ENCODE measurements at places on chromosomes 6 and 20.

DNA sequence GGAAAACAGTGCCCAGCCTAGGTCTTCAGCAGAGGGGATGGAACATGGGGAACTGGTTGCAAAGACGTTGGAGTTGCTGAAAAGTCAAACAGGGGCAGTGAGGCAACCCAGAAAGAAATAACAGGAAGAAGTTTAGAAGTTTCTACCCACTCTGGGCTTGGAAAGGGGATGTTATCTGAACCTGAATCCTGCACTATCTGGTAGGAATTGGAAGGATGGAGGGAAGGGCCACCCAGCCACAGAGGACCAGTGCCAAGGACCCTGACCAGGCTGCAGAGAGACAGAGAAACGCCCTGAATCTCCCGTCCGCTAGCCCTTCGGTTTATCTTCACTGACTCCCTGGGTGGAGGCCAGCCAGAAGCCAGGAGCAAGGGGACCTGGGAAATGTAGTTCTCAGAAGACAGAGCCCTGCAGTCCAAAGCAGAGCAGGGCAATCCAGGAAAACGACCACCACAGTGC, 217.3 kb upstream of the RREB1 start:
- DNase-seq, result no peak

DNA sequence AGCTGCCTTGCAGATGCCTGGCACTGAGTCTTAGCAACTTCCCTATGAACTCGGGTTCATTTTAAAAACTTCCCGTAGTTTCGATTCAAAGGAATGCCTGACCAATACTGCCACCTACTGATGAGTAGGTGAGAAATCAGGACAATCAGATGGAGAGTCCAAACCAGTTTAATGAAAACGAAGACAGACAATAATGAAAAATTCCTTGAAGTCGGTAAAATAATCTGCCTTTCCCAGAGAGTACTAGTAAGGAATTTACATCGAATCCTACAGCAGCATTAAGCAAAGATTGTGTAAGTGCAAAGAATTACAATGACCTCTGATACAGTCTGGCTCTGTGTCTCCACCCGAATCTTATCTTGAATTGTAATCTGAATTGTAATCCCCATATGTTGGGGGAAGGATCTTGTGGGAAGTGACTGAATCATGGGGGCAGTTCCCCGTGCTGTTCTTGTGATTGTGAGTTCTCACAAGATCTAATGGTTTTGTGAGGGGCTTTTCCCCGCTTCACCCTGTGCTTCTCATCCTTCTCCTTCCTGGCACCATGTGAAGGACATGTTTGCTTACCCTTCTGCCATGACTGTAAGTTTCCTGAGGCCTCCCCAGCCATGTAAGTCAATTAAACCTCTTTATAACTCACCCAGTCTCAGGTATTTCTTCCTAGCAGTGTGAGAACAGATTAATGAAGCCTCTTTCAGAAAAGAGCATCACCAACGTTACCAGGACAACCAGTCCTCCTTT, 134.4 kb downstream of the ARHGAP18 start:
- DNase-seq, result peak; percentile 70

DNA sequence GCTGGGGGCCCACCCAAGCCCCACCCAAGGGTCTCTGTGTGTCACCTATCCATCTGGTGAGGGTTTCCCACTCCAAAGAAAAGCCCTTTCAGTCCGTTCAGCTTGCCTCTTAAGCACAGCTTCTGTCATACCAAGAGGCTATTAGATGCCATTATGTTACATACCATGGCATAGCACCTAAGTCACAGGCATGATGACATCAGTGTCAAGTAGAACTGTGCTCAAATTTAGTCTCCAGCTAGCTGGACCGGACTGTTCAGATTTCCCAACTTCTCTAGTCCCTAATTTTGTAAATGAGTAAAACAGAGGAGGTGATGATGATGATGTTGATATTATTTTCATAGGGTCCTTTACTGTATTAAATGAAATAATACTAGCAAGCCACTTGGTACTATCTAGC, 19.2 kb upstream of the PLEKHG1 start:
- no peak for DNase-seq

GRCh38 chr20:31948008-31948407, 3.8 kb downstream of the PDRG1 start:
- DNase-seq, result no peak

DNA sequence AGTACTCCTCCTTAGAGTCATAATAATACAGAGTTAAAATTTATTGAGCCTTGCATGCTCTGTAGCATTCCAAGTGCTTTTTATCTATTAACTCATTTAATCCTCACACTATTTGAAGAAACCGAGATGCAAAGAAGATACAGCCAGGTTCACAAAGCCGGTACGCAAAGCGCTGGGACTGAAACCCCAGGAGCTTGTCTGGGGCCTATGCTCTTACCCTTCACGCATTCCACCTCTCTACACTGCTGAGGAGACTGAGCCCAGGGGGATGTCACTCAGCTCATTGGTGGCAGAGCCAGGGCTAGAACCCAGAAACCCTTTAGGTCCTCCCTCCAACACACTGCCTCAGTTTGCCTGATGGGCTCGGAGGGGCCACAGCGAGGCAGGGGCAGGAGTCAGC, 19.7 kb upstream of the MRPS18A start:
- DNase-seq, result no peak

DNA sequence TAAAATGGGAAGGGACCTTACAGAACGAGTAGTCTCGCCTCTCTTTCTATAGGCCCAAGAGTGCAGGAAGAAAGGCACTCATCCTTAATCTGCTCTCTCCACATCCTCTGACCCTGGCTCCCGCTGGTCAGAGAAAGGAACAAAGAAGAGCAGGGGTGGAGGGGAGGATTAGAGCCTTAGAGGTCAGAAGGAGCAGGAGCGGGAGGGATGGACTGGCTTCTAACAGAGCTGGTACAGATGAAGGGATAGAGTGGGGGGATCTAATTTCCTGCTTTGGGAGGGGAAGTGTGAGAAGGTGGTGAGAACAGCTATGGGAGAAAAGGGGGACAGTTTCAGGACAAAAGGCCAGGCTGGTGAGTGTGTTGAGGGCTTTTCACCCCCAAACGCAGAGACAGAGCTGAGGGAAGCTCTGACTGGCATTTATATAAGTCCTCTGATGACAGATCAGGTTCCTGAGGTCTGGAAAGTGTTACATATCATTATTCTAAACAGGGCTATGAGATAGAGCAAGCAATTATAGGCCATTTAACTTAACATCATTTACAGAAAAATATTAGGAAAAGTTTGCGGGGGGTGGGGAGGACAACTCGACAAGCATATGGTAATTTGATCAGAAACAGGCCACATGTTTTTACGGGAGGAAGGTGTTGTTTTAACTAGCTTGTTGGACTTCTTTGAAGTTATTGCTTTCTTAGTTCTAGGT, 111.1 kb downstream of the FOXC1 start:
- no peak for DNase-seq

GRCh38 chr6:170130201-170130621, 160.7 kb downstream of the DLL1 start:
- no peak for DNase-seq

DNA sequence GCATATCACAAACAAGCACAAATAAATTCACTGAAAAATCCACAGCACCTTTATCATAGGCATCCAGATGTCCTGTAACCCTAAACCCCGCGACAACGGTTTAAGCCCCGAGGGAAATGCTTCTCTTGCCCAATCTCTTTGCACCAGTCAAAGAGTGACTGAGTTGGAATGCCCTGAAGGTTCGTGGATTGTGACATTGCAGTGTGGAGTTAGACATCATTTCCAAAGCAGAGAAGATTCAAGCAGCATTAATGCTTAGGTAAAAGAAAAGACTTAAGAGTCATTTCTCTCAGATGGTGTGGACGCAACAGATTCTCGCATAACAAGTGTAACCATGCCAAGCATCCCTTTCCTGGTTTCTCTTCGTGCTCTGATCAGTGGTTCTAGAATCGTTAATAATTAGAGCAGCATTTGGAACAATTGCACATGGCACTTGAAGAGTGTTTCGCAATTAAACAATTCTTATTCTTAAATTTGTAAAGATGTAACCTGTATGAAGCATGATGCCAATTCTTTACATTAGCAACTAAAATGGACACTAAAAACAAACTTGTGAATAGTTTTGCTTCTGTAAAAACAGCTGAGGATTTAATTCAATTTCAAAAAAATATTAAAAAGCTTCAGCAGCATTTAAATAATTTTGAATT, 121.6 kb downstream of the HIVEP2 start:
- no peak for DNase-seq

DNA sequence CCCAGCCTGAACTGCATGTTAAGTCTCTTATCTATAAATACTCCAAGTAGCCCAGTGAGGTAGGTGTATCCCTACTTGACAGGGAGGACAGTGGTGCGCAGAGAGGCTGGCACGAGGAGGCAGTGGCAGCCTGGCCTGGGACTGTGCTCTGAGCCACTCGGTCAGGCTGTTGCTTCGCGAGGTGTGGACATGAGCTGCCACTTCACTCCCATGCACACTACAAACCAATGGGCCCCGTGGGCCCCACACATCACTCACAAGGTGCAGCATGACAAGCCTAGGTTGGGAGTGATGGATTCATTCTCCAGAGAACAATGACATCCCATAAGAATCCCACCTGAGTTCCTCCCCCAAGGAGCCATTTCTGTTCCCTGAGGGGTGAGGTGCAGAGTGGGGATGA, 54.9 kb downstream of the TMEM242 start:
- DNase-seq, result no peak

DNA sequence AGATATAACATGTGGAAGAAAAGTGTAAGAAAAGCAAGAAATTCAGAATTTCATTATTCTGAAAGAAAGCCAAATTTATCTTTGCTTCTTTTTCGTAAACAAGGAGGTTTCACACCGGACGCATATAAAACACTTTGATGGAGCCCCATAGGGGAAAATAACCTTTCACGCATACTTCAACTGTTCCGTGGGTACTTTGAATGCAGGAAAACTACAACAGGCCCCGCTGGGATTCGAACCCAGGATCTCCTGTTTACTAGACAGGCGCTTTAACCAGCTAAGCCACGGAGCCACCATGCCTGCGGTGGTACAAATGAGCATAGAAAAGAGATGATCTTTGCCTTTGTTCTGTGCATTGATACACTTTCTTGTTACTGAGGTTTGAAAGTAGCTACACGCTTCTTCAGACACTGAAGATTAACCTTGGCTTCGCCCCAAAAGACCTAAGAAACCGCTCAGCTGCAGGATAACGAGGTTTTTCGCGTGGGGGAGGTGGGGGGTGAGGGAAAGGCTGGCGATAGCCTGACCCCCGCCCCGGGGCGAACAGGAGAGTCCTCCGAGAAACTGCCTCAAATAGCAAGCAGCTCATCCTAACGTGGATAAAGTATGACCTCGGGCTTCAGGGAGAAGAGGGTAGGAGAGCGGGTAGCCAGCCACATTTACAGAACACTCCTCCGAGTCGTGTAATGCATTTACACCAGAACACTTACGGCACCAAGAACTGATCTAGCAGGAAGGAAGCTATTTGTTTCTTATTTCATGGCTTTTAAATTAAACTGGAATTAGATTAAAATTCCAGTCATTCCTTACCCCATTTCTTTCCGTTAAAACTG, 5.3 kb upstream of the HMGN4 start:
- peak; percentile 98 for DNase-seq

DNA sequence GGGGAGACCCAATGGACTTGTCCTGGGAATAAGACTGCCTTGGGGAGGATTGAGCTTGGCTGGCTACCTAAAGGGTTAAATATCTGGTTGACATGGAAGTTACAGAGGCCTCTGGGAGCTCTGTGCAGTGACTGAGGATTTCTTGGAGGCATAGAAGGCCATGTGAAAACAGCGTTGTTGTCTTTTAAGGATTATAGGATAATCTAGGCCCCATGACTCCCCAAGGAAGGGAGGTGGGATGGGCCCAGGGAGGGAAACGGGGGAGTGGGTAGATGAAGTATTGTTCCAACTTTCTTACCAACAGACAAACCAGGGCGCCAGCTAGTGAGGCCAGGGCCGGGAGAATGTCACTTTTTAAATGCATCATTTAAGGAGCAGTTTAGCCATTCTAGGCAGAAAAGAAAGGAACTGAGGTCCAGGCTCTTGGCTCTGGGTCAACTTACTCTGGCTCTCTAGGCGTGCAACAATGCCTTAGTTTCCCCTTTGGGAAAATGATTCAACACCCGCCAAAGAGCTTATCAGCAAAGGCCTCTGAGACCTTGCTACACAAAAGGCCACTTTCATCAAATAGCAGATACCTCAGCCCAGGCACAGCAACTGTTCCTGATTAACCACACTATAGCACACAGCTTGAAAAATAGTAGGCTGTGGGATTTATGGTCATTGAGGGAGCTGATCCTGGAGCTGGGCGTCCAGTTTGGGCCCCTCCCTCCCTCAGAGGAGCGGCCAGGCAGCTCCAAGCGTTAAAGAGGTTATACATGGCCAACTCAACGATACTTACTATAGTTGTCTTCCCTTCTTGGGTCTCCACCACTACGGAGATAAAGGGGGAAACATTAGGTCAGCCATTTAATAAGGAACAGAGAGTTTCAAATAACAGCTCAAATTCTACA, 7.0 kb downstream of the MRPS18A start:
- no peak for DNase-seq

DNA sequence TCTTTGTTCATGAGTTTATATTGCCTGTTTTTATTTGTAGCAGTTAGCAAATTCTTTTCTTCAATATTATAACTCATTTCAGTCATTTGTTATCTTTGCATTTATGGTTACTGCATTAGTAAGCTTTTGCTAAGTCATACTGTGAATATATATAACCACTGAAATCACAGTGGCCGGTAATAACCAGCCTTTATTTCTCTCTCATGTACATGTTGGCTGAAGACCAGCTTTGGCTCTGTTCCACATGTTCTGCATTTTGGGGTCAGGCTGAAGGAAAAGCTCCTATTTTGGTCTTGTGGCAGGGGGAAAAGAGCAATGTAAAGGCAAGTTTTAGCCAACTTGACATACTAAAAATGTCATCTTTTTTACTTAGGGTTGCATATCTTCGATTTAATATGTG, 276.3 kb downstream of the BCKDHB start:
- no peak for DNase-seq

DNA sequence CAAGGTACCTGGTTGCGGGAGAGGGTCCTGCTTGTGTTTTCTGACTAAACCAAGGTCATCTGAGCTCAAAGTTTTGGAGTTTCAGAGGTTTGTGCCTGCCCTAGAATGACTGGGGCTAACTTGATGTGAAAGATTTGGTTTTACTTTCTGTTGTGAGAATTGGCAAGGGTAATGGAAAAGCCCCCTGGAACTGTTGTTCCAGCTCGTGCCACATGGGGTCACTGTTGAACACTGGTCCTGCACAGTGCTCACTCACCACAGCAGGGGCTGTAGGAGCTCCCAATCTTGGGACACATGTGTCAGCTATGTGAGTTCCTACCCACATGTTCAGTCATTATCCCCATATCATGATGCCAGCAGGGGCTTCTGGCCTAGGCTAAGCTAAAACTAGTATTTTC, 6.5 kb downstream of the TGM6 start:
- peak; percentile 44 for DNase-seq

GRCh38 chr20:54237116-54237943, 29.4 kb downstream of the PFDN4 start:
- no peak for DNase-seq

GRCh38 chr6:109296971-109297372, 85.3 kb downstream of the CD164 start:
- DNase-seq, result no peak

GRCh38 chr6:111113336-111114086, 26.2 kb downstream of the SLC16A10 start:
- DNase-seq, result no peak

Measured in PC-3 (cell line).